ENCODE measurements at places on chromosomes 5 and 9. TPM values are rescaled to one million over a fixed set of nuclear protein-coding genes. Genes with fewer than 3 reads are reported as not detected.

DNA sequence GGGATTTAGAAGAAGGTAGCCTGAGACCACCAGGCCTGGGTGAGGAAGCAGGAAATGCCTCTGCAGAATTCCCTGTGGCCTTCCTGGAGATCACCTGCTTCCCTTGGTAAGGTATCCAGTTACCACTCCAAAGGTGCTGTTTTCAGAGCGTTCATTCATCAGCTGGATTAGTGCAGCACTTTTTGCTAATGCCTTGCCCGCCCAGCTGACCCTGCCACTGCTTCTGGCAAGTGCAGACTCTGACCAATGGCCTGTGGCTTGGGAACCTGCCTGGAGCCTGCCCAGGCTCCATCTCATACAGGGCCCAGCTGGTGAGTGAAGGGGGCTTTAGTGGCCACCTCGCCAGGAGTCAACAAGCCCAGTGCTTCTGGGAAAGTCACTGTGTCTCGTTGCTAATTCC, 48.6 kb downstream of the FOXI1 start:
- no peak for DNase-seq

The MYOT gene
- total RNA-seq = not detected

- DNase-seq = no peak
Observed at GRCh38 chr5:126516133-126516532, 78.9 kb downstream of the ALDH7A1 start.

- no peak for DNase-seq
Observed at GRCh38 chr5:35668319-35668718, 50.7 kb downstream of the SPEF2 start.

The ZNF618 gene
- total RNA-seq = 5.6 TPM

GRCh38 chr5:79499640-79500273, 14.2 kb downstream of the HOMER1 start:
- DNase-seq = no peak

- DNase-seq = no peak
Observed at GRCh38 chr5:95223566-95224258, 61.2 kb downstream of the MCTP1 start.

The PCDHA5 gene
- total RNA-seq = 2.5 TPM

GRCh38 chr5:158686214-158686613, 413.5 kb downstream of the EBF1 start:
- no peak for DNase-seq
